ENCODE measurements at places on chromosomes 1 and 21.

DNA sequence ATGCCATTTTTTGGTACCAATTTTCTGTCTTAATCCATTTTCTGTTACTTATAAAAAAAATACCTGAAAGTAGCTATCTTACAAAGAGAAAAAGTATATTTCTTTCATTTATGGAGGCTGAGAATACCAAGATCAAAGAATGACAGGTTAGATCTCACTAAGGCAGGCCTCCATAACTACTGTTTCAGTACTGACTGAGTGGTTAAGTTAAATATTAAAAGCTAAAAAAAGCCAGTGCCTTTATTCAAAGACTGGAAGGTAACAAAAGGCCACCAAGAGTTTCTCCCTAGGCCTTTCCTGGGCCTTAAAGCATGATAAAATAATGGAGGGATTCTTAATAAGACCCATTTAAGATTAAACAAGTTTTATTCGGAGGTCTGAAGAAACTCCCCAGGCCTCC is 687.7 kb upstream of the ADGRL4 start:
- DNase-seq: no peak

DNA sequence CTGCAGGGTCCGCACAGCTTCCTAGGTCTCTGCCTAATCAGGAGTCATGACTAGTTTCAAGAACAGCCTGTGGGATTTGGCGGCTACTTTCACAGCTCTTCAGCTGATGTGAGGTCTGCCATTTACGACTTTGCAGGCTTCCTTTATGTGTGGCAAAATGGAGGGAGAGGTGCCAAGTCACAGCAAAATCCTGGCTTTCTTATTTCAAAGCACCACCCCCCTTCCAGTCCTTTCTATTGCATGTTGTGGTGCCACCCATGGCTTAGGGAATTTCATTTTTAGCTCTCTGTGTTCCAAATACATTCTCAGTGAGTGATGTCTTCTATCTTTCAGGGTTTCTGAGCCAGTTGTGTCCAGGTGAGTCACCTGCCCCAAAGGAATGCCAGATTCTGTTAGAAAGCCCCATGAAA is 75.1 kb upstream of the WLS start:
- DNase-seq: no peak

- no peak for DNase-seq
Measured at GRCh38 chr21:26801498-26801897, 43.7 kb downstream of the ADAMTS1 start.

GRCh38 chr21:34775793-34776192 is 107.0 kb downstream of the CLIC6 start:
- DNase-seq: no peak

- DNase-seq: peak; percentile 71
Measured at GRCh38 chr1:51192213-51192843, 43.7 kb upstream of the RNF11 start.

GRCh38 chr1:15172405-15173259 is 19.1 kb downstream of the TMEM51 start:
- no peak for DNase-seq

GRCh38 chr1:51519048-51519864 is at the start of gene EPS15:
TSS of gene EPS15 (minus strand) at chr1:51519266. CDS start at chr1:51519231, 35 bp downstream.
- DNase-seq: peak; percentile 89

DNA sequence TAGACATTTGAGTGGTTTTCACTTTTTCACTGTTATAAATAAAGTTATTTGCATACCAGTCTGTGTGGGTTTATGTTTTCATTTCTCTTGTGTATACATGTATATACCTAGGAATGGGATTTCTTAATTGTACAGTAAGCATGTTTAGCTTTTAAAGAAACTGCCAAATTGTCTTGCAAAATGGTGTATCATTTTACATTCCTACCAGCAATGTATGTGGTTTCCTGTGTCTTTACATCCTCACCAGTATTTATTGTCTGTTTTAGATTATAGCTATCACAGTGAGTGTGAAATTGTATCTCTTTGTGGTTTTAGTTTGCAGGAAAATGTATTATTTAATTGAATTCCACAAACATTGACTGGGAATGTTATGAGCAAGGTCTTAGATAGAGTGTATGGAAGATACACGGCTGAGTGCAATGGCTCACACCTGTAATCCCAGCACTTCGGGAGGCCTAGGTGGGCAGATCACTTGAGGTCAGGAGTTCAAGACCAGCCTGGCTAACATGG is 57.3 kb downstream of the MACF1 start:
- no peak for DNase-seq

- no peak for DNase-seq
Measured at GRCh38 chr1:181317261-181317930, 165.9 kb upstream of the CACNA1E start.

DNA sequence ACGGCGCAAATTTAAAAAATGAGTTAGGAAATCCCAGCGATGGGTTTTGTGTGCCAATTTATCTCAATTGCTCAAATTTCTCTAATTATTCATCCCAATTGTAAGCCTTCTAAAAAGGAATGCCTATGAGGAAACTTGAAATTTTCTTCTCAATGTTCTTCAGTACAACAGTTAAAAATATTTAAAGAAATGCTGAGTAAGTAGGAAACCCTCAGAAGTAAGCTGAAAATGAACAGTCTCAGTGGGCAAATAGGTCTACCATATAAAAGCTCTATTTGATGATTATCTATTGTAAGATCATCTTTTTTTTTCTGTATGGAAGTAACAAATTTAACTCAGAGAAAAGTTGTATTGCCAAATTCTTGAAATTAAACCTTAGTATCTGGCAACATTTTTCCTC is 1.7 kb upstream of the USP25 start:
- no peak for DNase-seq

- no peak for DNase-seq
Measured at GRCh38 chr1:206506405-206507283, 687 bp upstream of the RASSF5 start.

DNA sequence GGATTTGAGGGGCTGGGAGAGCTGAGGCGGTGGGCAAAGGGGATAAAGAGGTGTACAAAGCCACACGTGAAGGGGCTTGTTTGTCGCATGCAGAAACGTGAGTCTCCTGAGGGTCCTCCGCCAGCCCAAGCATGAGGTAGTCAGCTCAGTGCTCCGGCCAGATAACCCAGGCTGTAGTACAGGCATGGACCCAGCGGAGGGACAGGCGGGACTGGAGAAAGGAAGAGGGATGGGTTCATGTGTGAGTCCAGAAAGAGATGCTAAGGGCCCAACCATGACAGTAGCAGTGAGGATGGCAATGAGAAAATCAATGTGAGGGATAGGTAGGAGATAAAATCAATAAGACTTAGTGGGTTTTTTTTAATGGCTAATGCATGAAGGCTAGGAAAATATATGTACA is 13.7 kb upstream of the ELK4 start:
- DNase-seq: no peak

DNA sequence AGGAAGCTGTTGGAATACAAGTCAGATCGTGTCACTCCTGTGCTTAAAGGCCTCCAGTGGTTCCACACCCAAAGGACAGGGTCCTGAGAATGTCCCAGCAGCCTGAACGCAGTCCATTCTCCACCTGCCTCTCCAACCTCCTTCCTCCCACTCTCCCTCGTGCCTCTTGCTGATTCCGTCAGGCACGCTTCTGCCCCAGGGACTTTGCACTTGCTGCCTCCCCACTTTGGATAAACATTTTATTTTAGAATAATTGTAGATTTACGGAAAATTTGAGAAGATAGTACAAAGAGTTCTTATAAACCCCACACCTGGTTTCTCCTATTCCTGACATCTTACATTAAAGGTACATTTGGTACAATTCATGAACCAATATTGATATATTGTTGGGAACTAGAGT is 28.4 kb upstream of the LDLRAP1 start:
- DNase-seq: no peak

DNA sequence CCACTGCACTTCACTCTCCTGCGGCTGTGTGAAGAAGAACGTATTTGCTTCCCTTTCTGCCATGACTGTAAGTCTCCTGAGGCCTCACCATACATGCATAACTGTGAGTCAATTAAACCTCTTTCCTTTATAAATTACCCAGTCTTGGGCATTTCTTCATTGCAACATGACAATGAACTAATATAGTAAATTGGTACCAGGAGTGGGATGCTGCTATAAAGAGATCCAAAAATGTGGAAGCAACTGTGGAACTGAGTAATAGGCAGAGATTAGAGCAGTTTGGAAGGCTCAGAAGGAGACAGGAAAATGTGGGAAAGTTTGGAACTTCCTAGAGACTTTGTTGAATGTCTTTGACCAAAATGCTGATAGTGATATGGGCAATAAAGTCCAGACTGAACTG is 1907.9 kb downstream of the MRPL39 start:
- DNase-seq: no peak

DNA sequence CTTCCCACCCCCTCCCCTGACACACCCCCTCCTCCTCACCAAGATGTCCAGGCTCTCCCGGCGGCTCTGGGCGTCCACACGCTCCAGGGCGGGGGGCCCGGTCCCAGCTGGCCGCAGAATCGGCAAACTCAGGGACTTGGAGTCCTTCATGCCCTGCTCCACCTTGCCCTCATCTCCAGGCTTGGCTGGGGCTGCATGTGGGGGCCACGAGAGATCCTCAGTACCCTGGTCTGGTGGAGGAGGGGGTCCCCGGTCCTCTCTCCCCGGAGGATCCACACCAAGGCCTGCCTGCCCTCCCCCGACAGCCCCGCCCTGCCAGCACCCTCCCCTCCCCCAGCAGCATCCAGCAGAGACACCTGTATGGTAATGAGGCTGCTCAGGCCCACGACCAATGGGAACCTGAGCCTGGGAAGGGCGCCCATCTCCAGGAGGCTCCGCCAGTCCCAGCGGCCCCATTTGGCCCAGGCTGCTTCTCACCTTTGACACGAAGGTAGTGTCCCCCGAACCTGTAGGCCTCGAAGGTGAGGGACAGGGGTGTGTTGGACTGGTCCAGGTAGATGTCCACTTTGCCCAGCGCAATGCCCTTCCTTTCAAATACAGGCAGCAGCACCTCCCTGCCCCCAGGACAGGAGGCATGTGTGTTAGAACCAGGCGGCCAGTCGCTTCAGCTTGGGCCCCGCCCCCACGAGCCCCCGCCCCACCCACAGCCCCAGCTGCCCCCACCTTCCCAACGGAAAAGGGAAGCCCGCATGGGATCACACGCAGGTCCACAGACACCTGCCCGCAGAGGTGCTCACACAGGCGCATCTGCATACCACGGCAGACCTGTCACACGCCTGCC is 8.2 kb upstream of the TNFRSF25 start:
- DNase-seq: no peak

DNA sequence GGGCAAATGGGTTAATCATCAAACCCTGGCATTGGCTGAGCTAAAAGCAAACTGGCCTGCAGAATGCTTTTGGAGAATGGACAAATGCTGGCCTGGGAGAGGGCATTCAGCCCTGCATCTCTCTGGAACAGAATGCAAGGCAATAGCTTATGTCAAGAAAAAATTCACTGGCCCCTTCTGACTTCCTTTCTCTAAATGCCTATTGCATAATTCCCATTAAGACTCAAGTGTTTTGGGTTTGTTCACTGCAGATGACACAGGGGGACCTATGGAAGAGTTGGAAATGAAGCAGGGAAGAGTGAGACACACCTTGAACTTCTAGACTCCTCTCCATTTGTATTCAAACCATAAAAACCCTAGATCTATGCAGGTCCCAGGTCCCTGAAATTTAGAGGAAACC is 15.9 kb downstream of the PEA15 start:
- no peak for DNase-seq

GRCh38 chr1:94326329-94326728 is 88.9 kb upstream of the ARHGAP29 start:
- DNase-seq: no peak

- DNase-seq: no peak
Measured at GRCh38 chr1:245041058-245041698, 113.6 kb upstream of the KIF26B start.

- DNase-seq: no peak
Measured at GRCh38 chr1:183733715-183734114, 71.2 kb upstream of the RGL1 start.

DNA sequence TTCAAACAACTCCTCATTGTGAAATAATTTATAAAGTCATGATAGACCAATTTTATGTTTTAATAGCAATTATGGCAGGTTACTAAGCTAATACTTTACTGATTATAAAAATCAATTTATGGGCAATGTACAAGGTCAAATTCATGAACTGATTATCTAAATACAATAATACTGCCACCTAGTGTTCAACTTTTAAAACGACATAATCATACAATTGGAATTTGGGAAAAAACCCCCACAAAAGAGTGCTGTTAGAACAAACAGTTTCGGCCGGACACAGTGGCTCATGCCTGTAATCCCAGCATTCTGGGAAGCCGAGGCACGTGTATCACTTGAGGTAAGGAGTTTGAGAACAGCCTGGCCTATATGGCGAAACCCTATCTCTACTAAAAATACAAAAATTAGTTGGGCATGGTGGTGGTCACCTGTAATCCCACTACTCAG is 14.0 kb downstream of the GTF2B start:
- no peak for DNase-seq

DNA sequence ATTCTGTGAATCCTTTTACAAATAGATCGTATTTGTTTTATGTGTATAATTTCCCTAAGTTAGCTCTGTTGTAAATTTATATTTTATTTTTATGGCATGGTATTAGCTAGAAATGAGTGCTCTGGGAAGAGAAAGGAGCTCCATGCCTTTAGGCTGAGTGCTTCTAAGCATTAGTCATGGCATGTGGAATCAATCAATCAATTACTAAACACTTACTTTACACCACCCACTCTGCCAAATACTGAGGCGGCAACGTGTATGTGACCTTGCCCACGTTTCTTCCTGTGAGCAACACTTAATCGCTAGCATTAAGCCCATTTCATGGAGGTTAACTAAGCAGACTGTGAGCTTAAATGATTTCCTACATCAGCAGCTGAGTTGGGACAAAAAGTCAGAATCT is 7.2 kb upstream of the BECN2 start:
- DNase-seq: no peak

- DNase-seq: no peak
Measured at GRCh38 chr1:191125950-191126349, 648.3 kb upstream of the BRINP3 start.

DNA sequence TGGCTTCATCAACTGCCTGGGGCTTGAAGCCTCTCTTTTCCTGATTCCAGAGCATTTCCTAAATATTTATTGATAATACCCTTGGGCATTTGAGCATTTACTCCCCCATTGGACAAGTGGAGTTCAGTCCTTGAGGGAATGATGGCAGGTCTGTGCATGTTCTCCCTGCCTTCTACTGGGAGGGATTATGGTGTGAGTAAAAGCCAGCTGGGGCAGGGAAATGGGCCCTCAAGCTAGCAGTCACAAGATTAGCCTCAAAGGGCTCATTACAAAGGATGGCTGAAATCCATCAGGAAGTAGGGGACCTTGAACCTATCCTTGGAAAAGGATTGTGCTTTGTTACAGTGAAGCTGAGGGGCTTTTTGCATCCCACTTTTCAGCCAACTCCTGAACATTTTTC is 24.2 kb upstream of the OSBPL9 start:
- DNase-seq: no peak
